Type B pancreatic cell (in vitro differentiated cells): ENCODE measurements at places on chromosomes 2 and 18.

DNA sequence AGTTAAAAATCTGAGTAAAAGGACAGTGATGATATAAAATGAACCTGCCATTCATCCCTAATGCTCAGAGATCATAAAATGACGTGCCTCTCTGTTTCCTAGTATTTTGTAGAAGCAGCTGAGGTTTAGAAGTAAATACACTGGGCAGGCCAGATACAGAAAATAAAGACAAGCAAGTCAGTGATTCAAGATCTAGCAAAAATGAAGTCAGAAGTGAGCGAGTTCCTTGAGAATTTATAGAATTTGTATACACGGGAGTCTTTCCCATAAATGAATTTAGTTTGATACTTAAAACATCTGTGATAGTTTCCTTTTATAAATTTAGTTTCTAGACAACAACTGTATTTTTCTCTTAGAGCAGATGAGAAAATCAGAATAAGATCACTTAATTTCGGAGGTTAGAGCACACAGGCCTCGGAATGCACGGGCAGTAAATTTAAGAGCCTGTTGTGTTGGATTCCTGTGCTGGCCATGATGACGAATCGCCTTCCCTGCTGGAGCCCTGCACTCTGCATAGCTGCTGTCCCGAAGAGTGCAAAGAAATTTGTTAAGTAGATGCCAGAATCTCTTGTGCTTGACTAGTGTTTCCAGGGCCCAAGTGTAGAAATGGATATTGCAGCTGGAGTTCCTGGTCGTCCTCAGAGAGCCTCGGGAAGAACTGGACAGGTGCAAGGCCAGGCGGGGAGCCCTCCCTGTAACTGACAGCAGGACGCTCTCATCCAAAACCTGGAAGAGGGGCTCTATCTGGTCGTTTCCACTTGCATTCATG, 83.7 kb upstream of the RBM44 start:
- no peak for DNase-seq

GRCh38 chr2:28717339-28717758, 34.3 kb upstream of the PPP1CB start:
- DNase-seq, result no peak

DNA sequence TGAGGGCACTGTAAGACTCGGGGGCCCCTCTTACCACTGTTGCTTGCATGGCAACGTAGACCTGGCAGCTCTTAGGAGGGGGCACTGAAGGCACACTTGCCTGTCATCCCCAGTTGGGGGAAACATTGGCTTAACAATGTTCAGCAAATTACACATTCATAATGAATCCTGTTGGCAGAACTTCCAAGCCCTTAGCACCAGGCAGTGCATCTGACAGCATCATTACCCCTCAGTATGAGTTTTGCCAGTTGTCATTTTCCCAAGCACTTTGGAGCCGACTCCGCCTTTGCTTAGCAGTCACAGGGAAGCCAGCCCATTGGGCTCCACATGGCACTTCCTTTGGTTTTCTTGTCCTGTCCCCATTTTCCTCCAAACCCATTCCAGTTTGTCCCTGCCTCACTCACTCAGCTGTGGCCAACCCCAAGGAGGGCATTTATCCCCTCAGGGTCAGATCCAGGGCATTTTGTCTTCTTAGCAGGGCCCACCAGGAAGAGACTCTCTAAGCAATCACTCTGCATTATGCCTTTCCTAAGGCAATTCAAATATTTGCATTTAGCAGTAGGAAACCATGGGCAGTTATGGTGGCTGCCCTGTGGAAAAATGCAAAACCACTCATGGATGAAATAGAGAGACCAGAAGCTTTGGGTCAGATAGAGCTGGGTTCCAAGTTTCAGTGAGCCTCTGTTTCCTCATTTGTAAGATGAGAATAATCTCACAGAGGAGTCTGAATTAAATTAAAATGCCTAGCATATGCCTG, 73.9 kb downstream of the VSNL1 start:
- no peak for DNase-seq

- no peak for DNase-seq
Measured at GRCh38 chr2:221166292-221166691, 405.8 kb downstream of the EPHA4 start.

DNA sequence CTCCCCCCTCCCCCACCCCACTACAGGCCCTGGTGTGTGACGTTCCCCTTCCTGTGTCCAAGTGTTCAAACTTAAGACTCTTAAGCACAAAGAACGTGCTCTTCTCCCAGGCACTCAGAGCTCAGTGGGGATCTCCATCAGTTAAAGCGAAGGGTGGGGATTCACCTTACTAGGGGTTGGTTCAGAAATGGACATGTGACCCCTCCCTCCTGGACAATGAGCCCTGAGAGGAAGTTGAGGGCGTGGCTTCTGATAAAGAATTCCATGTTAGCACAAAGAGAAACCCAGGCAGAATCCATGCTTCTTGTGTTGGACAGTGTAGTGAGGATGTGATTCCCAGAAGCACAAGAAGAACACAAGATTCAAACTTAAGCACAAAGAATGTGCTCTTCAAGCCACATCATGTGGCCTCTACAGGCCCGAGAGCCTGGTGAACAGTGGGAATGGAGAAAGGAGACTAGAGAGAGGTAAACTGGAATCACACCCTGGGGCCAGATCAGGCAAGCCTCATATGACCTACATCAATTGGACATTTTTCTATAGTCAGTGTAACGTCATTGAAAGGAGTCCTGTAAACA, 78.1 kb upstream of the TTC39C start:
- no peak for DNase-seq

DNA sequence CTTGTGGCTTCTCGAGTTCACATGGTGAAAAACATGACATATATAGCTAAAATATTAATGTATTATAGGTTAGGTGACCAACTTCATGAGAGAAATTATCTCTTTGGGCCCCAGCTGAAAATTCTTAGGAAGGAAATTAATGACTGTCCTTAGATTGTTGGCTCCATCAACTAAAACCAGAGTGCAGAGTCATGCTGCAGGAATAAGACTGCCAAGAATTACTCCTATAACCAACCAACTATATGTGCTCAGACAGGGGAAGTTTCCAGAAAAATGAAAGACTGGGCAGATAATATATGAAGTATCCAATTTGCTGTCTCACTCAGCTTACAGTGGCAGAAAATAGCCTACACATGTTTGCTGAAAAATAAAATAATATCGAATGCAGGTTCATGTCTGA, 71.0 kb upstream of the TMEFF2 start:
- DNase-seq, result no peak

GRCh38 chr2:119196301-119197125, 27.1 kb upstream of the STEAP3 start:
- no peak for DNase-seq

DNA sequence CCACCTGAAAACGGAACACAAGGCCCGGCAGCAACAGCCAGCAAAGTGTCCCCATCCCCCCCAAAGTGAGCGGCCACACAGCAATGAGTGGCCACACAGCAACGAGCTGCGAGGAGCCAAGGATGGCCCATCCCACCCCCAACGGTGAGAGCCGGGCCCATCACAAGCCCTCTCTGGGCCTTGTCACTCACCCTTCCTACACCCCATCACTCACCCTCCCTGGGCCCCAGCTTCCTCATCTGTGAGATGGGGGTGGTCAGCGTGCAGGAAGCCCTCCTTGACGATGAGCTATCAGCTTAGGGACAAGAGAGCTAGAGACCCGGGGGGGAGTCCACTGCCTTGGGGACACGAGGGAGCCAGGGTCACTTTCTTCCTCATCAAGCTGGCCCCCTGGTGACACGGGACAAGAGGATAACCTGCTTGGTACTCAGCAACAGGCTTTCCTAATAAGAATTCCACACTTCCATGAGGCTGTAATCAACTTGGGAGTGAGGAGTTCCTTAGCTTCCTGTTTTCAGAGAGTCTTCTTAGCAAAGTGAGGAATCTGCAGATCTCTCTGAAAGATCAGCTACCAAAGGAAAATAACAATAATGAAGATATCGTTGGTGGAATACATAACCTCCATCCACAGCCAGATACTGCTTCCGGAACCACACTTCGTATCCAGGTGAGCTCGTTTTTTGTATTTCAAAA, 92.8 kb downstream of the HDAC4 start:
- peak; percentile 51 for DNase-seq

GRCh38 chr2:74361327-74361726, 18.1 kb upstream of the SLC4A5 start:
- DNase-seq, result no peak

DNA sequence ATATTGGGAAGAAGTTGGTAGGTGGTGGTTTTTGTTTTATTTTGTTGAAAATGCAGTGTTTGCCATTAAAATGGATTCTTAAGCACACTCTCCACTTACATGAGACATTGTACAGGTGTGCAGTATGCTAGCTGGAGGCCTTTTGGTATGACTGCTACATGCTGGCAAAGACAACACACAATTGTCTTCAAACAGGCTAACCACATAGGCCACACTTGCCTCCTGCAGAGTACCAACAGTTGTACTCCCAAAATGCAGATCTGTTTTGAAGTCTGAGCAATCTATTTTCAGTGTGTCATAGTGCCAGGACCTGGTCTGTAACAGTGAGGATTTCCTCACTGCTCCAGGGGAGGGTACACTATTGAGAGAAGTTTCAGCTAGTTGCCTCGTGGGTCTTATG, 213.6 kb downstream of the ZRANB3 start:
- no peak for DNase-seq

GRCh38 chr2:46300406-46300832, 3.2 kb downstream of the EPAS1 start:
- no peak for DNase-seq

DNA sequence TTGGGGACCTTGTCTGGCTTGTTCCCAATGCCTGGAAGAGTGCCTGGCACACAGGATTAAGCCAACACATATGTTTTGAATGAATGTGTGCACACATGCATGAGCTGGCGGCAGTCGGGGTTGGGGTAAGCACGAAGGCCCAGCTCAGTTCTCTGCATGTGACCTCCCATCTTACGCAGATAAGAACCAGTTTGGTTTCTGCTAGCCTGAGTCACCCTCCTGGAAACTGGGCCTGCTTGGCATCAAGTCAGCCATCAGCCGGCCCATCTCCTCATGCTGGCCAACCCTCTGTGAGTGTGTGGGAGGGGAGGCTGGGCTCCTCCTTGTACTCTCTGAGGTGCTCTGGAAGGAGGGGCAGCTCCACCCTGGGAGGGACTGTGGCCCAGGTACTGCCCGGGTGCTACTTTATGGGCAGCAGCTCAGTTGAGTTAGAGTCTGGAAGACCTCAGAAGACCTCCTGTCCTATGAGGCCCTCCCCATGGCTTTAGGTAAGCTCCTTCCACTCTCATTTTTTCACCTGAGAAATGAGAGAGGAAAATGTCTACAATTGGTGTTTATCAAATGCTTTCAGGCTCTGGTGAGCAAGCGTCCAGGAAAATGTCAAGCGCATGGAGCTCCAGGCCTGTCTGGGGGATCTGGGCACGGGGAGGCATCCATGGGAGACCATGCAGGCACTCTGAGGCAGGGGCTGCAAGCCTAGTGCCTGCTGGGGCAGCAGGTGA, 9.7 kb upstream of the IL1RN start:
- no peak for DNase-seq

DNA sequence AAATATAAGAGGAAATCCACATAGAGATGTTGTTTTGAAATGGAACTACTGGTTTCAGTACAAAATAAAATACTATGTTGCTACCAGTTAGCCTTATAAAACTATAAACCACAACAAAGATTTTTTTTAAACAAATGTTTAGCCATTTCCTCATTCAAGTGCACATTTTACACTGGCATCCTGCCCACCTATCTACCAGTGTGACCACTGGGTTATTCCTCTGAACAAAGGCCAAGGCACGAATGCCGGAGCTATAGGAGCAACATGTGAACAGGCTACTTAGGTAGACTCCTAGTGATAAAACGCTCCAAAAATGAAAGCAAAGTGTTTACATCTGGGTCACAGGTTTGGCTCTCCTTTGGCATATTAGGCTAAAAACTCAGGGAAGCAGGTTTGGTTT, 31.8 kb upstream of the SULT1C4 start:
- no peak for DNase-seq

- peak; percentile 86 for DNase-seq
Measured at GRCh38 chr2:129877289-129877741, 102.2 kb upstream of the RAB6C start.

GRCh38 chr2:1024981-1025380, 74.3 kb downstream of the SNTG2 start:
- no peak for DNase-seq
